ENCODE measurements at places on chromosomes 3 and 15. TPM values are rescaled to one million over a fixed set of nuclear protein-coding genes. Genes with fewer than 3 reads are reported as not detected.

The SV2B gene
- 1.6 TPM for total RNA-seq

The FBXL22 gene
- total RNA-seq = 14.3 TPM

The CCRL2 gene
- total RNA-seq = 0.31 TPM

The TTLL13 gene
- 18.0 TPM for total RNA-seq
